Stimulated activated CD4-positive, alpha-beta T cell treated with anti-CD3 and anti-CD28 coated beads, Interleukin-4, amount 100 ng/mL, for 1 hour (primary cell): ENCODE measurements at places on chromosomes 3 and 15.

DNA sequence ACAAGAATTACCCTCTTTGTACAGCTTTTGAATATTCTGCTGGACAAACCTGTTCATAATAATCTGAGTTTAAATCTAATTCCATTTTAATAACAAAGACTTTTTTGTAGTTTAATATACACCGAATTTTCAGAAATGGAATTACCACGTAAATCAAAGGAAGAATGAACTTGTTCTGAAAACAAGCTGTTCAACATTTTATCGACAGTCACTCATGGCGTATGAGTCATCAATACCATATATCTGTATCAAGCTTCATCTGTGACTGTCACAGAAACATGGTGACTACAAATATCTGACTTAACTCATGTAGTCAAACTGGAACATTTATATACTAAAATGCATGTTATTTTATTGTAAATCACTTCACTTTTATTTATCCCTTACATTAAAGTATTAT is 90.0 kb downstream of the EFL1 start:
- DNase-seq, result no peak

DNA sequence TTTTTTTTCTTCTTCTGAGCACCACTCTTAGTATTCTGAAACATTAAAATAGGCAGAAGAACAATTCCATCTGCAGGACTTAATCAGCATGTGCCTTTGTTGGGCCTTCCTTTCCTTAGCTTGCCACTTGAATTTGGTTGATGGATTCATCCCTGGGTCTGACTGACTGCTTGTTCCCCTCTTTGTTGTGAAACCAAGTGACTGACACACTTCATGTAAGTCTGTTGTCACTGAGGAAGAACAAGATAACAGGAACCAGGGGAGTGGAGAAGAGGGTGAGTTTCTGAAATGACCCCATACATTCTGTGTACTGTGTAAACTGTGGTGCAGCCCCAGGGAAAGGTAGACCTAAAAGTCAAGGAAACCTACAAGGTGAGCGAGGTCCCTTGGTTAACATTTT is 188.7 kb upstream of the TBC1D5 start:
- no peak for DNase-seq

DNA sequence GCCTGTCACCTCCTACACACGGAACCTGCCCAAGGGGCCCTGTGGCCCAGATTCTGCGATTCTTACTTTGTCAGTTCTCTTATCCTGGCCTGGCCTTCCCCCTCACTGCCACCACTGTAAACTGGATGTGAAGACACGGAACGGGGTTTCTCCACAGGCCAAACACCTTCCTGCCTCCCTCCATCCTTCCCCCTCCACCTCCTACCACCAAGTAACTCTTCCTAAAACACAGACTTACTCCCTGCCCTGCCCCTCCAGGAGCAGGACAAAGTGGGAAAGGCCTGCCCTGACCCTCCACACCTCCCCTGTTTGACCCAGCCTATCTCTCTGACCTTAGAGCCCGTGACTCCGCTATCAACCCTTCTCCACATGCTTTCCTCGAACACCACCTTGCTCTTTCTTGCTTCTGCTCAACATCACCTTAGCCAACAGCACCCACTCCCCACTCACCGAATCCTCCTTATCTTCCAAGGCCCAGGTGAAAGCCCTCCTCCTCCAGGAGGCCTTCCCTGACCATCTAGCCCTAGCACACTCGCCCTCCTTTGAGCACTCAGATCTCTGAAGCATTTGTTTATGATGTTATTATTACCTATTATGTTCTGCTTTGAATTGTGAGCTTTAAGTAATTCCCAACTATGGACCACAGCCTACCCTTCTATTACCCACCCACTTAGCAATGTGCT is 7.6 kb downstream of the CA12 start:
- DNase-seq, result no peak

DNA sequence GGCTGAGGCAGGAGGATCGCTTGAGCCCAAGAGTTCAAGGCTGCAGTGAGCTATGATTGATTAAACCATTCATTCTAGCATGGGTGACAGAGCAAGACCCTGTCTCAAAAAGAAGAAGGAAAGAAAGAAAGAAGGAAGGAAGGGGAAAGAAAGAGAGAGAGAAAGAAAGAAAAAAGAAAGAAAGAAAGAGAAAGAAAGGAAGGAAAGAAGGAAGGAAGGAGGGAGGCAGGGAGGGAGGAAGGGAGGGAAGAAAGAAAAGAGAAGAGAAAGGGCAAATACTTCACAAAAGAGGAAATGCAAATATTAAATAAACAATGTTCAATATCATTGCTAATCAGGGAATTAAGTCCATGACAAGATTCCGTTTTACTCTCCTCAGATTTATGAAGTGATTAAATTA is 4.0 kb upstream of the KIF7 start:
- DNase-seq, result no peak

- DNase-seq, result no peak
Observed at GRCh38 chr3:56122911-56123310, 345.4 kb downstream of the ERC2 start.

- DNase-seq, result no peak
Observed at GRCh38 chr3:67458896-67459530, 195.4 kb downstream of the SUCLG2 start.

GRCh38 chr3:69210068-69210730 is 87.8 kb upstream of the LMOD3 start:
- no peak for DNase-seq

DNA sequence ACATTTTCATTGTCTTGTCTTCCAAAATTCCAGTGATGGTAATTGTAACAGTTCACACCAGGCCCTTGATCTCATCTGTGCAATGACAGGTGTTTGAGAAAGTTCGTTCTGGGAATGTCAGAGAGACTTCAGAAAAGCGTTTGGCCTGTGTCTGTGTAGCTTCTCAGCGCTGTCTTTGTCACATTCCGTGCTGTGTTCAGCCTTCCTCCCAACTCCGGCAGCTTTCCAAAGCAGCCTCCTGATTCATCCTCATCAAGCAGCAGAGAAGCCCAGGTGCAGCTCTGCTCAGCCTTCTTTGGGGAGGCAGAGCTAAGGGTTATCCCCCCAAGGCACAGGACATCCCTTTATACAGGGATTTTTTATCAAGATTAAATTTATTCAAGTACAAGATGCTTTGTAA is 494.0 kb upstream of the SUCLG2 start:
- DNase-seq, result no peak

GRCh38 chr3:192011137-192011536 is 550.2 kb downstream of the PYDC2 start:
- DNase-seq, result no peak

GRCh38 chr15:43132830-43133429 is 456 bp upstream of the TMEM62 start:
- no peak for DNase-seq

DNA sequence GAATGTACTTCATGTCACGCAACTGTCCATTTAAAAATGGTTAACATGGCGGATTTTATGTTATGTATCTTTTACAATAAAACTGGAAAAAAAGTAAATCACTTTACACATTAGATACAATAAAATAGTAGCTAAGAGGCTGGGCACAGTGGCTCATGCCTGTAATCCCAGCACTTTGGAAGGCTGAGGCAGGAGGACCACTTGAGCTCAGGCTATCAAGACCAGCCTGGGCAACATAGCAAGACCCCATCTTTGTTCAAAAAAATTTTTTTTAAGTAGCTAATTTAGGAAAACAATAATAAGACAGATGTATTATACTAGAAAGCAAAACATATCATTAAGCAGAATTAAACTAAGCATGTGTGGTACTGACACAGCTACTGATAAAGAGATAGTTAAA is 11.5 kb downstream of the RNF168 start:
- no peak for DNase-seq

DNA sequence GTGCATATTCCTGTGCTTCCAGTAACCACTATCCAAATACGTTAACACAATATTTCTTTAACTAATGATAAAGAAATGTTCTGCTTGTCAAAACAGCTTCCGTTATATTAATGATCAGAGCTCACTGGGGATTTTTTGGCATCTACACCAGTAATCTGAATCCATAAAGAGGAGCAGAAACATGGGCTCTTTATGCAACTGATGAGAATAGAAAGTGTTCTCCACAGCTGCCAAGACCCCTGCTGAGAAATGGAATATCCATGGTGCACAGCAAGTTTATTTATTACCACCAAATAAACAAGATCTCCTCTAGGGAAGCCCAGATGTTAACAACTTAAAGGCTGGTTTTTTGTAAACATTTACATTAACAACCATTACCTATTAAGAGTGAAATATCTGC is 54.5 kb downstream of the ALDH1A2 start:
- DNase-seq, result no peak

DNA sequence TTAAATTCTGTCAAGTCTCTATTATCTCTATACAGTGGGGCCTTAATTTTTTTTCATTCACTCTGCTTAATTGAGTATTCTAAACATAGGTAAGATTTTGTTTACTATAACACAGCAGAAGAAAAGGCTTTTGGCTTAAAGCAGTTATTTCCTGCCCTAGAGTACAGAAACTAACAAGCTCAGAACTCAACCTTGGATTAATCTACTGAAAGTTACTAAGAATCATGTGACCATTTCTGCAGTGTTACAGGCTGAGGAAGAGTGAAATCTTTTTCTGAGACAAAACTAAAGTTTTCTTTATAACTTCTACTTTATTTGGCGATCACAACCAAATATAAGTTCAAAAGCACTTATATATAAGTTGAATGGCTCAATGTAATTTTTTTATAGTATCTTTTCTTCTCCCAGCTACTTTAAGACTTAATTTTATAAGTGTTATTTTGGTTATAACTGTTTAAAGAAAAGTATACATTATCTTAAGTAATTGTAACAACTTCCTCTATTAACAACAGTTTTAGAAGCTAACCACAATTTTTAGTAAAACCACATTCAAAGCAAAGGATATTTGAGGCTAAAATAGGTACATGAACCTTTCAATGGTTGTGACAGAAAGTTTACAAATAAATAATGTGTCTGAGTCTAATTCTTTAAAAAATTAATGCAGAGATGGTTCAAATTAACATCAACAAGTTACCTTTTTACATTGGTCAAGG is 240.6 kb upstream of the NAALADL2 start:
- DNase-seq, result no peak

GRCh38 chr15:85730001-85730820 is 64.5 kb downstream of the KLHL25 start:
- no peak for DNase-seq

- DNase-seq, result no peak
Observed at GRCh38 chr15:74208901-74209559, 6.4 kb upstream of the STRA6 start.

- no peak for DNase-seq
Observed at GRCh38 chr3:101243285-101244211, 76.8 kb downstream of the IMPG2 start.

DNA sequence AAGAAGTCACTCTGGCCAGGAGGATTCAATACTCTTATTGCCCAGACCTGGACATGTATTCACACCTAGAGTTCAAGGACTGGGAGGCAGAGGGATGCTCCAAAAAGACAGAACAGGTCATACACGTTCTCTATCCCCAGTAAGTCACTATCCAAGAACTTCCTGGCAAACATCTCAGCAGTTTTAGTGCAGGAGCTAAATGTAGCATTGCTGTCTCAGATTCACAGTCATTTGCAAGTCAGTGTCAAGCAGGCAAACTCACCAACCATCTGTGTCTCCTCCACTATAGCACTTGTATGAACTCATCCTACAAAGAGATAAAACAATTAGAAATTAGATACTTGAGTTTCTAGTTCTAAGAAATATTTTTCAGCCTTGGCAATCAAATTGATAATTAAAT is 38.4 kb downstream of the ABHD17C start:
- DNase-seq, result no peak

DNA sequence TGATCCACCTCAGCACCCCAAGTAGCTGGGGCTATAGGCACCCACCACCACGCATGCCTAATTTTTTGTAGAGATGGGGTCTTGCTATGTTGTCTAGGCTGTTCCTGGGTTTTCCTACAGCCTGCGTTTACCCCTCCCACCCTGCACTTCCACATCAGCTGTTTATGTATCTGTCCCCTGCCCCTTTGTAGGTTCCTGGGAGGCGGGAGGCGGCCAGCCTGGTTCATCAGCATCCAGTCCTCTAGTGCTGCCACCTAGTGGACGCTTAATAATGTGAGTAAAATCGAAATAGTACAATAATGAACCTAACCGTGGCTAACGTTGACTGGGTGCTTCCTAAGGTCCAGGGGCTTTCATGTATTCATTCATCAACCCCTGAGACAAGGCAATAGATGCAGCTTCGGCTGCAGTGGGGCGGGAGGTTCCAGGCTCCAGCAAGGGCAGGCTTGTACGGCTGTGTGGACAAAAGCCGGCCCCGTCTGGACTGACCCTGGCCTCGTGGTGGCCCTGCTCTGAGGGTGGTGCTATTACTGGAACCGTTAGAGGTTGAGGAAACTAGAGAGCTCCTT is 1.2 kb upstream of the LCTL start:
- peak; percentile 42 for DNase-seq
